ENCODE measurements at places on chromosomes 11 and 22. TPM values are rescaled to one million over a fixed set of nuclear protein-coding genes. Genes with fewer than 3 reads are reported as not detected.

DNA sequence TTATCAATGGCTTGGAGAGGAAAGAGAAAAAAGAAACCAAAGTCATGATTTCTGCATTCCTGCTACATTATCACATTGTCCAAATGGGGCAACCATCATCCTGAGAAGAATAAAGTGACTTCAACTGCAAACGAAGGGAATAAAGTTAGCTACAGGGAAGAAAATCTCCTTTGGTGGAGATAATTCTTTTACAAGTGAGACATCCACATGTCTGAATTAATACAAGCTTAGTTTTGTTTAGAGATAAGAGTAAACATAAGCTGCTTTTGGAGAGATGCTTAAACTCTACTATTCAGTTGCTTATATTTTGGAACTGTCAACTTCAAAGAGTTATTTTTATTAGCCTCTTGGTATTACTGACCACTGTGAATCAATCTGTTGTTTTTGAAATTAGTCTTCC is at the start of gene OR52L1:
TSS of gene OR52L1 (minus strand) at position 101 of the 400 bp plus-strand sequence. CDS start at position 46, 55 bp downstream.
- no peak for DNase-seq

GDPD5 gene
- 15.4 TPM for polyA plus RNA-seq

NTM gene
- 41.2 TPM for polyA plus RNA-seq

UBXN1 gene
- 165 TPM for polyA plus RNA-seq
